ENCODE measurements at places on chromosomes 4 and X.

- DNase-seq, result no peak
Observed at GRCh38 chr4:124431653-124432192, 280.8 kb downstream of the ANKRD50 start.

- no peak for DNase-seq
Observed at GRCh38 chr4:76651616-76652015, 216.6 kb downstream of the SHROOM3 start.

GRCh38 chr4:84238247-84239090 lies 260.6 kb downstream of the NKX6-1 start:
- no peak for DNase-seq

- DNase-seq, result no peak
Observed at GRCh38 chrX:96987228-96987627, 103.5 kb downstream of the RPA4 start.

DNA sequence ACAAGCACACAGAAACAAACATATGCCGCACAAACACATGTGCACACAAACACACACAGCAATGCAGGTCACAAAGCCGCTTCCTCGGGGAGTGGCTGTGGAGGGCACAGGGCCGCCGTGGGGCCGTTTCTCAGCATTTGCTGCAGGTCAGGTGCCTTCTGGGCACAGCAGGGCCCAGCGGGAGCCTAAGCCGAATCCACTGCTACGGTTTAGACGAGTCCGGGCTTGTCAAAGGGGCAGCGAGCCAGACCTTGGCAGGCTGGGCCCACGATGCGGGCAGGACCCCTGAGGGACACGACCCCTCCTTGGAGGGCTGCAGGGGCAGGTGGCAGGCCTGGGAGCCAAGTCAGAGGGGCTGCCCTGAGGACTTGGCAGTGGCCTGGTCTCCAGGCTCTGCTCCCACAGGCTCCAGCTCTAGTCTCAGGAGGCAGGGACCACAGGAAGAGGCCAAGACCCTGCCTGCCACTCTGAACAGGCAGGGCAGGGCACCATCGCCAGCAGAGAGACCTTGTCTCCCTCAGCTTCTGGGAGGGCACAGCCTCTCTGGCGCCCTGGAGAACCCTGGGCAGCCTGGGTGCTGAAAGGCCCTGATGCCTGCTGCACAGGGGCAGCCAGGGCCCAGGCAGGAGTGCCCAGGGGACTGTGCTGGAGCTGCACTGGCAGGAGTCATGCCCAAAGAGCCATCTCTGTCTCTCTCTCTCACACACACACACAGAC lies 5.5 kb upstream of the ATP2B3 start:
- no peak for DNase-seq

- DNase-seq, result no peak
Observed at GRCh38 chrX:101237041-101237440, 17.5 kb downstream of the DRP2 start.

- DNase-seq, result no peak
Observed at GRCh38 chrX:26613956-26614355, 398.0 kb downstream of the MAGEB5 start.

- DNase-seq, result no peak
Observed at GRCh38 chr4:63505714-63506460, 903.4 kb downstream of the TECRL start.

DNA sequence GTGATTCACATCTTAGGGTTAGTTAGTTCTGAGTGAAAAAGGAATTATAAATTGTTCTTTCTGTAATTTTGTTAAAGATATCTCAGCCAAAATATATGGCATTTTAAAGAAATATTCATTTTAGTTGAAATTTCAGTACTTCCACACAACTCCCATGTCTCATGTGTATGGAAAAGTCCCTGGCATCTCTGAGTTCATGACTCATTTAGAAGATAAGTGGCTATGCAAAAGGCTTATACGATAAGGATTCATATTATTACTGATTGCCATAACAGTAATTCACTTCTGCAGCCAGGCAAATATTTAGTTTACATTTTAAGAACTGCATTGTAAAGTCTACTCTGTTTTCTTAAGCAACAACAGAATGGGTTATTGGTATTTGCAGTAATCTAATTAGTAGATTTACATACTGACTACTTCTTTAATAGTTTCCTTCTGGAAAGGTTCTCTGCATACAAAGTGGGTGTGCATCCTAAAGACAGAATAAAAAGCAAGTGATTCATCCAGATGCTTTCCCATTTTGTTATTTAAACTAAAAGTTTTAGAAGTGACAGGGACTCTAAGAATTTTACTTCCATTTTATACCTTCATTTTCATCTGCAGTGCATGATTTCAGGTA lies 682.4 kb upstream of the PABPC4L start:
- DNase-seq, result no peak
